ENCODE measurements at places on chromosomes 7 and 10.

DNA sequence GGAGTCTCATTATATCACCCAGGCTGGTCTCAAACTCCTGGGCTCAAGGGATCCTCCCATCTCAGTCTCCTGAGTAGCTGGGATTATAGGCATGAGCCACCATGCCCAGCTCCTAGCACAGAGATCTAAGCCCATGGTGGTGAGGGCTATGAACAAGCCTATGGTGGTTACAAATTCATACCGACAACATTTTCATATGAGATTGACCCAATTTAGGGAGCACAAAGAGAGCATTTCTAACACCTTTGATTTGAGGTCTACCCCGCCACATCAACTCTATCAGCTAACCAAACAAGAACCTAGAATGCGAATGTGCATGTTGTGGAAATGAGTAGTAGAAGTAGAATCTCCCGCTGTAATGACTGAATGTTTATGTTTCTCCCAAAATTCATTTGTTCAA, 14.2 kb upstream of the PRF1 start:
- DNase-seq: no peak

DNA sequence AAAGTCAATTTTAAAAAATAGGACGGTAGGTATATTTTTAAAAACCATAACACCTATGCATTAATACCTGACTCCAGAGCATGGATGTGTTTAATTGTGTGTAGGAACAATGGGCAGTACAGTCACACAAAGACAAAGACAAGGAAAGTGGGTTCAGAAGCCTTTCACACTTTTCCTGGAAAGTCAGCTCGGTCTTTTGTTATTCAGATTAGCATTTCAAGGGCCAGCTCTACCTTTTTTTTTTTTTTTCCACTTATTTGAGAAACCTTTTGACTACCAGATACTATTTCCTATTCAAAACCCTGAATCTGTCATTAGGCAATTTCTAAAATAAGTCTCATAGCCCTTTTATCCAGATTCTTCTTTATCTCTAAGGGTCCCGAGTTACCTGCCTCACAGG, 401.9 kb downstream of the PARD3 start:
- DNase-seq: no peak

GRCh38 chr10:15571575-15571974, 148.1 kb downstream of the ITGA8 start:
- peak; percentile 60 for DNase-seq

- peak; percentile 24 for DNase-seq
Observed at GRCh38 chr7:158614700-158615099, 27.1 kb upstream of the PTPRN2 start.

- DNase-seq: no peak
Observed at GRCh38 chr10:45198486-45199204, 116.8 kb downstream of the OR13A1 start.

DNA sequence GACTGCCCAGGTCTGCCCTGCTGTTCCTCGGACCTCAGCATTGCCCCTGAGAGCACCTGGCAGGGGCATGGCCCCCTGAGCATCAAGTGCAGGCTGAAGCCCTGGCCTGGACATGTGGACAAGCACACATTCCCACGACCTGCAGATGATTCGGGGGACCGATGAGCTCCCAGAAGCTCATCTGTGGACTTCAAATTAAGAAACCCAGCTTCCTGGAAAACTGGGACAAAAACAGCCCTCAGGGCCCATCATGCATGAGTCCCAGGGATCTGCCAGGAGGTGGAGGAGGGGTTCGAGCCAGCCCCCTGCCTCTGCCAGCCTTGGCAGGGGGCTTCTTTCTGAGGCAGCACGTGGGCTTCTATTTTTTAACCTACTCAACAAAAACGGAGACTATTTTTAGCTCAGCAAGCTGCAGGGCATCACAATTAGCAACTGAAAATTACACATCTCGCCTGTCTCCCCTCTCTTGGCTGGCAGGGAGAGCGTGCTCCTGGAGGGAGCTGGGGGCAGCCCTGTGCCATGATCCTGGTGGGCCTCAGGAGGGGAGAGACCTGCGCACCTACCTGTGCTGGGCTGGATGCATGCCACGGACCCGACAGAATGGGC, 51.8 kb downstream of the RASGEF1A start:
- DNase-seq: no peak

GRCh38 chr7:113217314-113217713, 99.0 kb upstream of the SMIM30 start:
- DNase-seq: no peak

GRCh38 chr7:106064771-106065574, 47.1 kb downstream of the SYPL1 start:
- peak; percentile 63 for DNase-seq

DNA sequence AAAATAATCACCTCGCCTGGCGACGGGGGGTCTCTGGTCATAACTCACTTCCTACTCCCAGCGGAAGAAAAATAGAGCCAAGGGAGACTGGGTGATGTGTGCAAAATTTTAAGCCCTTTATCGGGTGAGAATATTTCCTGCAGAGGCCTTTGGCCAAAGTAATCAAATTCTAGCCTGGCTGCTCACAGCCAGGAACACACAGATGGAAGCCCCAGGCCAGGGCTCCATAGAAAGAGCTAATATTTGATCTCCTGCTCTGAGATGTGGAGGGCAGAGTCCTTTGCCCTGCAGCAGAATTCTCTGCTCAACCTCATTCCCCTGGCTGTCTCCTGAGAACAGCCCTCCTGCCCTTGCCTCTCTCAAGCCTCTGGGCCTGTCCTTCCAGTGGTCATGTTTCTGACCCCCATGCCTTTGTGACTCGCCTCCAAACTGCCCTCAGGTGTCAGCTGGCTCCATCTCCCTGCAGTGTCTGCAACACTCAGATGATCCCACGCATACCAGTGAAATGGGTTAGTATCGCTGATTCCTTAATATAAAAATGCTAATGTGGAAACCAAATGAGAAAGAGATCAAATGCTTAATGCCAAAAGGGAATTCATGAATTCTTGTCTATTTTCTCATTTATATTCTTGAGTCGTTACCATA, 34.5 kb downstream of the FRMD4A start:
- peak; percentile 11 for DNase-seq

GRCh38 chr10:63446716-63447440, 18.9 kb downstream of the JMJD1C start:
- no peak for DNase-seq

DNA sequence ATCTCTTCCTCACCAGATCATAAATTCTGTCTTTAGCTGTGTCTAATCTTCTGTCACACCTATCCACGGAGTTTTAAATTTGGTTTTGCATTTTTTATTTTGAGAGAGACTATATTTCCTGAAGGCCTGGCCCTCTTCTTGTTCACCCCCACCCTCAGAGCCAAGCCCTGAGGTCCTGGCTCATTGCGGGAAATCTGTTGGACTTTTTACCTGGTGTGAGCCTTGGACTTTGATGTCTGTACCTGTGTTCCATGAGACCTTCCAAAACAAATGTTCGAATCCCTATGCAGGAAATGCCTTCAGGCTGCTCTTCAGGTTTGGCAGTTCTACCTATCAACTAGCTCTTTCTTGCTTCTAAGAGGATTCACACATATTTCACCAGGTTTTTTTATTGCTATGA, 175.2 kb upstream of the GRB10 start:
- no peak for DNase-seq

- no peak for DNase-seq
Observed at GRCh38 chr10:79250259-79250658, 97.0 kb upstream of the PPIF start.

DNA sequence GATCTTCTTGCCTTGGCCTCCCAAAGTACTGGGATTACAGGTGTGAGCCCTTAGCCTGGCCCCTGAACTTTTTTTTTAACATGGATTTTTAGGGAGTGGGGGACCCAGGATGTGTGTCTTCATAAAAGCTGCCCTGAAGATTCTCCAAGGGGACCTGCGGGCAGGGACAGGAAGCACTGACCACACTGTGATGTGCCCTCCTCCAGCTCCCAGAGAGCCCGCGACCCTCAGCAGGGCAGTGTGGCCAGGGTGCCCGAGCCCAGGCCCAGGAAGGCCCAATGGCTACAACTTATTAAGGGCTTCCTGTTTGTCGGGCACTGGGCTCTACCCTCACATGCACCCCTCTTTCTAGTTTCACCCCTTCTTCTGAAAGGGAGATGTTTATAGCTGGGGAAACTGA, 2.5 kb upstream of the RET start:
- DNase-seq: no peak

GRCh38 chr10:85225311-85225710, 896.9 kb downstream of the CCSER2 start:
- DNase-seq: no peak

GRCh38 chr7:29587195-29587808, 23.7 kb downstream of the PRR15 start:
- DNase-seq: no peak

DNA sequence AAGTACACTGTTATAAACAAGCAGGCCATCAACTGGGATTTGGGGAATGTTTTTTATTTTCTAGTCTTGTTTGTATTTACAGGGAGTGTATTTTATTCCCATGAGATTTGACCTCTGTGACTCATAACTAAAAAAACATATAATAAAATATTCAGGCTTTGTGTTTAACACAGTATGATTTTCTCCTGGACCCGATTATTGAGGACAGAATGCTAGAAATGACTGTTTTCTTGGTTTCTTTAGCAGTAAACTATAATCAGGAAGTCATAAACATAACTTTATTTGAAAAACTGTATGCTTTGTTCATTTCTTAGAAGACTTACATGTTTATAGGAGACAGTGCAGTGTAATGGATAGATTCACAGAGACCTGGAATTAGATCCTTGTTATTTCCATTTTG, 2.1 kb downstream of the NHLRC2 start:
- no peak for DNase-seq

DNA sequence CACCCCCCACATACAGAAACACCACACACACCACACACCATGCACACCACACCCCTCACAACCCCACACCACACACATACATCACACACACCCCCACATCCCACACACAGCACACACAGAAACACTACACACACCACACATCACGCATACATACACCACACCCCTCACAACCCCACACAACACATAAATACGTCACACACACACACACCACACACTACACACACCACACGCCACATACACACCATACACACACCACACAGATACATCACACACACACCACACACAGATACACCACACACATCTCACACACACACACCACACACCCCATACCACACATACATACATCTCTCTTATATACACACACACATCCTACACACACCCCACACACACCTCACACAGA, 126.2 kb downstream of the ANLN start:
- DNase-seq: no peak

GRCh38 chr7:91520645-91521044, 256.4 kb downstream of the FZD1 start:
- DNase-seq: no peak

DNA sequence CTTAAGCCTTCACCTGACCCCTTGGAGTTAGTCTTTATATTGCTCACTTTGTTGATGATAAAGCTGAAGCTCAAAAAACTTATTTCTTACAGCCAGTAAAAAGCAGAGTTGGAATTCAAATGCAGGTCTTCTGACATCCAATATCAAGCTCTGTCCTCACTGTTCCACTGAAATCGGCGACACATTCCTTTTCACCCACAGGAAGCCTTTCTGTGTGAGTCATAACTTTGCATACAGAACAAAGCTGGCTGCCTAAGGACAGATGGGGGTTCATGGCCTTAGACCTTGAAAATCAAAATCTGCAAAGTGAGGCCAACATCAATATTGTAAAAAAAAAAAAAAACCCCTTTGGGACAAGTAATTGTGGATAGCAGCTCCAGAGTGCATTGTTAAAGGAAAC, 21.8 kb upstream of the AKR1B1 start:
- DNase-seq: no peak

GRCh38 chr10:48472501-48473069, 132.3 kb downstream of the ARHGAP22 start:
- DNase-seq: no peak

GRCh38 chr10:78800006-78800405, 268.8 kb upstream of the ZMIZ1 start:
- no peak for DNase-seq

- no peak for DNase-seq
Observed at GRCh38 chr7:44046321-44047061, 2.0 kb downstream of the DBNL start.

DNA sequence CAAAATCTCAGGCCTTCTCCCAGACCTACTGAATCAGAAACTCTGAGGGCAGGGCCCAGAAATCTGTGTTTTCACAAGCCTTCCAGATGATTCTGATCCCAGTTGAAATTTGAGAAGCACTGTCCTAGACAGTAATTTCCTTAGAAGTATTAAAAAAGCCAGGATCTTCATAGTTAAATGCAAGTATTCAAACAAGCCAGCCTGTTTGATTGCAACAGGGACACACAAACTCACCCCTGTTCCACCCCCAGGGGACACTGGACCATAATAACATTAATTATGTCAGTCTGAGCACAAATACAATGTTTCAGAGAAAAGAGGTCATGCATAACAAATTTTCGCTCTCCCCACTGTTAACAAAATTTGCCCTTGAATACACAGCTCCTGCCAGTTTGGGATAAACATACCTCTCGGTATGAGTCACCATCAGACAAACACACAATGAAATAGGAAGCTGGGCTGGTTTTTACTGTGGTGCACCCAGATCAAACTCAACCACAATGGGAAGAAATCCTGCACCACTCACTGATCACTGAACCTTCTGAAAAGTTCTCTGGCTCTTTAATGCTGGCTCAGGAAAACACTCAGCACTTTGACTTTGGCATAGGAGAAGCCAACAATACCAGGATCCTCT, 34.3 kb downstream of the ABLIM1 start:
- peak; percentile 61 for DNase-seq

GRCh38 chr7:19317461-19317860, 172.2 kb upstream of the FERD3L start:
- no peak for DNase-seq

DNA sequence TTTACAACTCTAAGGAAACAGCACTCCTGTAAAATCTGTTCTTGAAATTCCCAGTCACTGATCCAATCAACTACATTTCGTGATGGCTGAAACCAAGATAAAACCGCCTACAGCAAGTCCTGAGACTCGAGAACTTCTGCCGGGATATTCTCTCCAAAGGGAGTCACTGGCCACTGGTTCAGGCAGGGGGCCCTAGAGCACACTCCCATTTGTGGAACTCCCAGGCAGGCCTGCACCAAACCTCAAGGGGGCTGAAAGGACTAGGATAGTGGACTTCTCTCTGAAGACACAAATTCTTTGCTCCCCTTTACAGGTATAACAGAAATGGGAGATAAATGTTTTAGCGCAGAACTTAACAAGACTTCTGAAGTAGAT, 16.3 kb downstream of the CYTH3 start:
- DNase-seq: no peak

DNA sequence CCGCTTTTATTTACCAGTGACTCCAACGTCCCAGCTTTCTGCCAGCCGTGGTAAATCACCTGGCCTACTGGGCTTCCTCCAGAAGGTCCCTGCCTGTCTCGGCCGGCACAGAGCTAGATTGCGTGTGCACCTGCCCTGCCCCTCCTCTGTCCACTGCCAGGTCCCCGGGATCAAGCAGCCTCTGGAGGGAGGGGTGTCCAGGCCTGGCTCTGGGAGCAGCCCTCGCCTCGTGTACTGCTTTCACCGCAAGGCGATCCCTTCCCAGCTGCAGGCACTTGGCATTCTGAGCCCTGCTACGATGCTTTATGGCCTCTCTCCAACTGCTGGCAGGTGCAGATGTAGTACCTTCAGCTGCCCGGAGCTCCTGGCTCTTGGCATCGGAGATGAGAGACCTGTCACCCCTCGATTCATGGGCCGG, 7.4 kb downstream of the SLC29A3 start:
- no peak for DNase-seq

- no peak for DNase-seq
Observed at GRCh38 chr7:143172354-143172753, 10.9 kb upstream of the TAS2R39 start.
